Stimulated activated CD4-positive, alpha-beta T cell treated with anti-CD3 and anti-CD28 coated beads, TNF-alpha, amount 100 ng/mL, for 1 hour (primary cell): ENCODE measurements at places on chromosomes 7 and 10.

- no peak for DNase-seq
These were observed 143.3 kb downstream of the TES start for GRCh38 chr7:116353647-116354046.

GRCh38 chr7:106590209-106590816 lies 70.6 kb downstream of the CCDC71L start:
- no peak for DNase-seq

- DNase-seq: no peak
These were observed 69.6 kb upstream of the ADO start for GRCh38 chr10:62734781-62735463.

DNA sequence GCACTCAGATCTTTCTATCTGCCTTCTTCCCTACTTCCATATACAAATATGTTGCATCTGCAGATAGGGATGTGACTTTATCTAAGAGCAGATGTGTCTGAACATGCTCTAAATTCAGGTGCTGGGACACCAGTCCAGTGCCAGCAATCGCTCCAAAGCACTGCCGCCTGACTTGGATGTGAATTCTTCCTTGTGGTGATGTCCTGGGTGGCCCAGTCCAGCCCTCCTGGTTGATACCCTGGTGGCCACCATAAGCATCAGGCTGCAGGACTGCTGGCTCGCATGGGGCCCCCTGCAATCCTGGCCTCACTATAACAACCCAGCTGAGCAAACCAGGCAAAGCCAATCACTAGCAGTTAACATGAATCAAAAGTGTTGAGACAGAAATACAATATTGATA lies 149.2 kb upstream of the PDE1C start:
- no peak for DNase-seq

GRCh38 chr10:61138708-61139591 lies 195.0 kb upstream of the RHOBTB1 start:
- DNase-seq: no peak
